CD4-positive, alpha-beta T cell treated with Interleukin-21 for 1 hour (primary cell): ENCODE measurements at places on chromosomes 4 and X.
A peak's percentile ranks its signal among the peaks of the same experiment; 100 is the strongest.

DNA sequence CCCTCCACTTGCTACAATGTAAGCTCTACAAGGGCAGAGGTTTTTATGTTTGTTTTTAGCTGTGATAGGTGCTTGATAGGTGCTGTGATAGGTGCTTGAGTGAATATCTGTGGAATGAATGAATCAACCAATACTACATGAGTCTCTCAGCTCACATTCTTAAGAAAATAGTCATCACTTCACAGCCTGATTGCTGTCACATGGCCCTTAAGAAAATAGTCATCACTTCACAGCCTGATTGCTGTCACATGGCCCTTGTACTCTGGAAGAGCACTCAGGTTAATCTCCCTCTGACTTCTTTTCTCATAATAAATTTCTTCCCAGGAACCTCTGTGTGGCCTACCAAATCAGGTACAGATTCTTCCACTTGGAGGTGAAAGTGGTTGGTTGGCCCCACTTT, 335.2 kb downstream of the TENM3 start:
- no peak for DNase-seq

- no peak for DNase-seq
Measured at GRCh38 chr4:45280121-45280520, 553.8 kb upstream of the GNPDA2 start.

GRCh38 chrX:17654116-17654515, 83.2 kb upstream of the SCML1 start:
- DNase-seq, result peak; percentile 62

- DNase-seq, result no peak
Measured at GRCh38 chr4:17788956-17789355, 7.5 kb upstream of the FAM184B start.

- DNase-seq, result no peak
Measured at GRCh38 chr4:1564535-1565375, 119.4 kb downstream of the FAM53A start.

- DNase-seq, result peak; percentile 42
Measured at GRCh38 chr4:108492816-108493595, 127.4 kb upstream of the RPL34 start.

DNA sequence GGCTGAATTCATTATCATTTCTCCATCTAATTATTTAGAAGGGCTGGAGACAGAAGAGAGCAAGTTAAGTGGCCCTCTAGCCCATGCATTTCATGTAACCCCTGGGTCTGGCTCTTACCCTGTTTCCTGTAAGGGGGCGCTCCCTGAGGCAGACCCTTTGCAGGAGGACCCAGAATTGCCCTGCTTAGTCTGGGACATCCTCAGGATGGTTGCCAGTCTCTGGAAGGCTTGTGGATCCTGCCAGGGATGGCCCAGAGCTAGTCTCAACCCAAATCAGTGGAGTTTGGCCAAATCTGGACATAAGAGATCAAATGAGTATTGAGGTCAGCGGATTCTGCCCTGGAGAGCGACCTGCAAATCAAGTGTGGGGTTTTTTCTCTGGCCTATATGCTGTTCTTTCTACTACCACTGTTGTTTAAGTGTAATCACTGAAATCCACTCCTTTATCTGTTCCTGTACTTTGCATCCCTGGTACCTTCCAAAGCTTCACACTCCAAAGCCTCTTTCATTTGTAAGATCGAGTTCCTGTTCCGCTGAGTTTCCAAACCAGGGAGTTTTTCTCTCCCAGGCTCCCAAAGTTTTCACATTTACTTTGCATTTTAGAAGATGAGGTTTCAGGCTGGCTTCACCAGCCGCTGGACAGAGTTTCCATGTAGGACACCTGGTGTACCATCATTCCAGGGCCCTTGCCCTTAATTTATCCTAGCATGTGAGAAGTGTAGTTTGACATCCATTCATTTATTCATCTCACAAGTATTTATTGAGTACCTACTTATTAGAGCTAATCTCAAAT, 6.3 kb downstream of the KLF3 start:
- DNase-seq, result no peak

DNA sequence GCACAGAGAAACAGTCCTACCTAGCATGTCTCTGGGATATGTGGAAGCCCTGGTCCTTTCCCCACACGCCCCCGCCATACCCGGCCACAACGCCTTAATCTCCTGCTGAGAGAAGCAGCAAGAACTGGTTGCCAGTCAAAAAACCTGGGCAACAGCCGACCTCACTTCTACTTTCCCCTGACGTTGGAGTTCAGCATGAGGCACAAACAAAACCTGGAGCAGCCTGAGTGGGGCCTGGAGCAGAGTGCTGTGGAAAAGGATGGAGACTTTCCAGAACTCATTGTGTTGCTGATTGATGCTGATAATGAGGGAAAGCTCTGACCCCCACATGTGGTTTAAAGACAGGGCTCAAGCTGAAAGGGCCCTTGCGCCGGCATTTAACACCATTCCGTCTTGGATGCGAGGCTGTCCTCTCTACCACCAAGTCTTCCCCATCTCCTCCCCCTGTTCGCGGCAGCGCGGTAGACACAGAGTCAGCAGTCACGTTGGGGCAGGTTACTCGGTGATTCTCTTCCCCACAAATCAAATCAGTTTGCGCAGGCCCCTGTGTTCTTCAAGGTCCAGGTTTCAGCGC, 666 bp downstream of the CCDC158 start:
- no peak for DNase-seq

DNA sequence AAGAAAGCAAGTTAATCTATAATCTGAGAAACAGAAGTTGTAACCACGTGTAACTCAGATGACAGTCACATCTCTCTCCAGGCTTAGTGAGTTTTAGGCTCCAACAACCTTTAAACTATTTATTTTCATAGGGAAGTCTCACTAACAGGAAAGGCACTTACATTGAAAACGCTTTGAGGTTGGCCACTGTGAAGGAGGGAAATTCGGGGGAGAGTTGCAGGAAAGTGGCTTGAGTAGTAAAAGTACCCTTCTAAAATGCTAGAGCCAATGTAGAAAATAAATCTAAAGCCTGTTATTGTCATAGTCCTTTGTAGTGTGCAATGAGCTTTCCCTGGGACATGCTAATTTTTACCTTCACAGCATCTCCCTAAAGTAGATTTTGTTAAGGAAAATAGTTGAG, 995 bp upstream of the NFXL1 start:
- no peak for DNase-seq

DNA sequence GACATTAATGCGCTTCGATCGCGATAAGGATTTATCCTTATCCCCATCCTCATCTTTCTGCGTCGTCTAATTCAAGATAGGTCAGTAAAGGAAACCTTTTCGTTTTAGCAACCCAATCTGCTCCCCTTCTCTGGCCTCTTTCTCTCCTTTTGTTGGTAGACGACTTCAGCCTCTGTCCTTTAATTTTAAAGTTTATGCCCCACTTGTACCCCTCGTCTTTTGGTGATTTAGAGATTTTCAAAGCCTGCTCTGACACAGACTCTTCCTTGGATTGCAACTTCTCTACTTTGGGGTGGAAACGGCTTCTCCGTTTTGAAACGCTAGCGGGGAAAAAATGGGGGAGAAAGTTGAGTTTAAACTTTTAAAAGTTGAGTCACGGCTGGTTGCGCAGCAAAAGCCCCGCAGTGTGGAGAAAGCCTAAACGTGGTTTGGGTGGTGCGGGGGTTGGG, 528 bp upstream of the FGF2 start:
- DNase-seq, result no peak

- no peak for DNase-seq
Measured at GRCh38 chrX:117689956-117690355, 426.7 kb downstream of the KLHL13 start.
